ENCODE measurements at places on chromosomes 5 and 9.

DNA sequence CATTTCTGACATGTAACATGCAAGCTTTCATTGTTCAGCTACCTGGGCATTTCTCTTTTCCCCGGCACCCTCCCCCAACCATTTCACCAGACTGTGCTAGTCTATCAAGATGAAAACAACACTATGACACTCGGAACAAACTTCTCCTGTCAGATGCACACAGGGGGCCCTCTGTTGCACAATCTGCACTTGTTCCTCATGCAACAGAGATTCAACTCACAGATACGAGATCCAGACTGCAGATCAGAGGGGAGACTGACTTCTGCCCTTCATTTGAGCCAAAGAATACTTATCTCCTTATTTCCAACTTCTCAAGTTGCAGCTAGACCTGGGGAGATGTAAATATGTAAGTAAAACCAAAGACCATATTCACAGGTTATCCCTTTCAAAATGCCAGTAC is 15.7 kb upstream of the FST start:
- no peak for DNase-seq

DNA sequence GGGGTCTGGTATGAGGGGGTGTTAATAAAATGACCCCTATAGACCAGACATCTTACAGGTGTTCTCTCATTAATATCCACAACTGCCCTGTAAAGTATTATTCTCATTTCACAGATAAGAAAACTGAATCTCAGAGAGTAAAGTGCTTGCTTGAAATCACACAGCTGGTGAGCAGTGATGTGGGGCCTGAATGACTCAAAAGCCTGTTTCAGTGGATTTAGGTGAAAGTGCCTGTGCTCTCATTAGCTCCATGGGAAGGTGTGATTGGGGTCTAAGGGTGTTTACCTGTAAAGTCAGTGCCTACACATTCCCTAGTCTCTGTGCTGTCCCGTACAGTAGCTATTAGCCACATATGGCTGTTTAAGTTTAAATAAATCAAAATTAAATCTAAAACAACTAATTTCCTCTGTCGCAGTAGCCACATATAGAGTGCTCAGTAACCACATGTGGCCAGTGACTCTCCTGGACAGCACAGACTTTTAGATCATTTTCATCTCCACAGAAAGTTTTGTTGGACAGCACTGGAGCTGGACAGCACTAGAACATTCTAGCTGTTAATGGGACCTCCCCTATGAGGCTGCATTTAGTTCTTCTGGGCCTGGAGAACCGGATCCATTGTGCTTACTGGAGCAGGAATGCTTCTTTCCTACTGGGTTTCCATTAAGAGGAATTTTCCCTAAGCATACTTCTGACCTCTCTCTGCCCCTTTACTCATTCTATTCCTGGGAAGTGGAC is 52.5 kb upstream of the SEMA6A start:
- no peak for DNase-seq

DNA sequence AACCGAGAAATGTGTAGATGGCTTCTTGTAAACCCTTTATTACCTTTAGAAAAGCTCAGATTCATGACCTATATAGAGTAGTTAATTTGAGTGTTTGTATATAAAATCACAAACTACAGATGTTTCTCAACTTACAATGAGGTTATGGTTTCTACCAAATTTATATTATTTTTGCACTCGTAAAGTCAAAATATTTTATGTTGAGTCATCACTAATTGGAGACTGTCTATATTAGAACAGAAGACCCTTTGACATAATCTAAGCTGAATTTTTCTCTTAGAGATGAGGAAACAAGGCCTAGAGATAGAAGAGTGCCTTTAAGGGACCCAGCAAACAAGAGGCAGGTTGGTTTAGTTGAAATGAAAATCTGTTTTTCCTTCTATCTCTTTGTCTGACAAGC is 20.0 kb upstream of the NMUR2 start:
- DNase-seq = no peak

- no peak for DNase-seq
These were observed 32.4 kb downstream of the DDX31 start for GRCh38 chr9:132637351-132637750.

DNA sequence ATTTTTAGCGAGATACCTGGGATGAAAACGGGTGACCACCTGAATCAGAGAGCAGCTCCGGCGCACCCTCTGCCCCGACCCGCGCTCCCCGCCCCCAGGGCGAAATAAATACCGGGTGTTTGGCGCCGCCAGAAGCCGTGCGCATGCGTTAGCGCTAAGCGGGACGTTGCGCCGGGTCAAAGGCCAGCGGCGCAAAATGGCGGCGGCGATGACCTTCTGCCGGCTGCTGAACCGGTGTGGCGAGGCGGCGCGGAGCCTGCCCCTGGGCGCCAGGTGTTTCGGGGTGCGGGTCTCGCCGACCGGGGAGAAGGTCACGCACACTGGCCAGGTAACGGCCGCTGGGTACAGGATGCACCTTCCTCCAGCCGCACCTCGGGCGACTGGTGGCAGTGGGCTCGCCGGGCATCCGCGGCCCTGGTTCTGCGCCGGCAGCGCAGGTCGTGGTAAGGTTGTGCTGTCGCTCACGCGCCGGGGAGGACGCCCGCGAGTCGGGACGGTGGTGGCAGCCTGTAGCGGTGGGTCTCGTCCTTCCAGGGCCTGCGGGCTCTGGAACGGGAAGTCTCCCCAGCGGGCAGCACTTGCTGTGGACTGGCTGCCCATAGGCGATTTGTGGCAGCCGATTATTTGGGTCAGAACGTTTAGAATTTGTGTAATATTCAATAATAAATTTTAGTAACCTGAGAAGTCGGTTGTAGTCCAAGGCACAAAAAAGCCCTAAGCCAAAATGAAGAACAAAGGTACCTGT is at the start of gene NDUFS6:
Gene NDUFS6, plus strand, starts transcription at position 186 of the 745 bp plus-strand sequence. Its CDS starts 11 bp downstream, at position 197.
- peak; percentile 73 for DNase-seq

DNA sequence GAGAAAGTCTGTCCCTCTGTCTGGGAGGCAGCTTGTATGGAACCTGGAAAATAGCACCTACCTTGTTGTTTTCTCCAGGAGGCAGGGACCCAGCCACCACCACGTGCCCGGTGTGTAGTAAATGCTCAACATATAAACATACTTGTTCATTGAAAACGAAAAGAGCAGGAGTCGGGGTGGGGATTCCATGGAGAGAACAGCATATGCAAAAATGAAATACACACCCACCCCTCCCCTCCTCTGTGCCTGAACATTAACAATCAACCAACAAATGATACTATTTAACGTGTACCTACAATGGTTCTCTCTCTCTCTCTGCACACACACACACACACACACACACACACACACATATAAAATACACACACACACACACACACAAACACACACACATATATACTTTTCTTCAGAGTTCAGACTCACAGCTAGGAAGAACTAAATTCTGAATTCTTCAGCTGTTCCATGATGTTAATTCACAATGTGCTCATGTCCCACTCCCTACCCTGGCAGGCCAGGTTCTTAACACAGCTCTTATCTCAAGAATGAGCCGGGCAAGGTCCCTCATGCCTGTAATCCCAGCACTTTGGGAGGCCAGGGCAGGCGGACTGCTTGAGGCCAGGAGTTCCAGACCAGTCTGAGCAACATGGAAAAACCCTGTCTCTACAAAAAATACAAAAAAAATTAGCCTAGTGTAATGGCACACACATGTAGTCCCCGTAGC is 16.3 kb upstream of the DENND1A start:
- DNase-seq = no peak

All from spinal cord (tissue), 10 donors.